ENCODE measurements at places on chromosomes 2 and 18.

GRCh38 chr2:120859814-120860578 is 124.3 kb downstream of the GLI2 start:
- no peak for DNase-seq

DNA sequence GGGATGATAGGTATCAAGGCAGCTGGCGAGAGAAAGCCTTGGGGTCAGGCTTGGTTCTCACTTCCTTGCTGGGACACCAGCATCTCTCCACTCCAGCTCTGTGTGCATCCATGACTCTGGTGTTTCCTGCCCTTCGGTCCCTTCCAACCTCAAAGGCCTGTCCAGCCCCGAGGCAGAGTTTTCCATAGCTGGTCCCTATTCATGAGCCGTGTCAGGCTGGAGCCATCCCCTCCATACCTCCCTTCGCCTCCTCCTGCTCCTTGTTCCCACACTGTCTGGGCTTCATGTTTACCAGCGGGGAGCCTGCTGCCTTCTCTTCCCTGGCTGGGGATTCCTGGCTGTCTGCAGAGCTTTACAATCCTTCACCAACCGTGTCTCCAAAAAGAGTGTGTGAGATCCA is 51.2 kb downstream of the DYSF start:
- DNase-seq: no peak

- DNase-seq: no peak
Observed at GRCh38 chr2:164430166-164430783, 191.0 kb downstream of the GRB14 start.

DNA sequence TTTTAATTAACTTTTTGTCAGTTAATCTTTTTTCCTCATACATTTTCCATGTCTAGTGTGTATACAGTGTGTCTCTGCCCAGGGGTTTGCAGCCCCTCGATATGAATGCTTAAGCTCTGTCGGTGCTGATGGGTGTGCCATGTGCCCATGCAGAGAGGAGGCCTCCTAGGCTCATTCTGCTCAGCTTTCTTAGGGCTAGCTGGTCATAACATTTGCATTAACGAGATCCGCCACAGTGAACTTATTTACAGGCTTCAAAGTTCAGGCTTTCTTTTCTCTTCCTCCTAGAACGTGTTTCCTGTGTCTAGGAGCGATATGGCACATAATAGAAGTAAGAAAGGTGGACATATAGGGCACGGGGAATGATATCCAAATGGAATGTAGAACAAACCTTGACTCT is 783.3 kb downstream of the PLCL1 start:
- no peak for DNase-seq

DNA sequence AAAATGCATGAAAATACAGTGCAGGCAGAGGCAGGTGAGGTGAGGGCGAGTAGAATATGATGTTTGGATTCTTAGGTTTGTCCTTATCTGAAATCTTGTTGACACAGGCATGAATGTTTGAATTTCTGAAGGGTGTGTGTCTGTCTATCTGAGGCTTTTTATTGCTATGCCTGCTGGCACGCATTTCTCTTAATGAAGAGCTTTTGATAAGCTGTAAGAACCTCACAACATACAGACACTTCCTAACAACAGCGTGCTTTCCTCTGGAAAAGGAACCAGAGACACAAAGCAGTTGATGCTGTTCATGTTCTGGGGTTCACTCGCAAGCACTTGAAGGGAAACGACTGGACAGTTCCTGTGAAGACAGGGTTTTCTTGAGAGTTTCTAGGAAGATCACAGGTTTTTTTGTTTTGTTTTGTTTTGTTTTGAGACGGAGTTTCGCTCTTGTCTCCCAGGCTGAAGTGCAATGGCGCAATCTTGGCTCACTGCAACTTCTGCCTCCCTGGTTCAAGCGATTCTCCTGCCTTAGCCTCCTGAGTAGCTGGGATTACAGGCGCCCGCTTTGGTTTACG is 33.3 kb upstream of the CABLES1 start:
- DNase-seq: no peak

DNA sequence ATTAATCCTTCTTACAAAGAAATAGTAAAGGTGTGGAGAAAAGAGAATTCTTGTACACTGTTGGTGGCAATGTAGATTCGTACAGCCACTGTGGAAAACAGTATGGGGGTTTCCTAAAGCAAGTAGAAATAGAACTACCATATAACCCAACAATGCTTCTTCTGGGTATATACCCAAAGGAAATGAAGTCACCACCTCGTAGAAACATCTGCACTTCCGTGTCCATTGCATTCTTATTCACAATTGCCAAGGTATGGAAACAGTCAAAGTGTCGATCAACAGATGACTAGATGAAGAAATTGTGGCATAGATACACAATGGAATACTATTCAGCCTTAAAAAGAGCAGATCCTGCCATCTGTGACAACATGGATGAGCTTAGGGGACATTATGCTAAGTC is 93.4 kb upstream of the TGIF1 start:
- no peak for DNase-seq

DNA sequence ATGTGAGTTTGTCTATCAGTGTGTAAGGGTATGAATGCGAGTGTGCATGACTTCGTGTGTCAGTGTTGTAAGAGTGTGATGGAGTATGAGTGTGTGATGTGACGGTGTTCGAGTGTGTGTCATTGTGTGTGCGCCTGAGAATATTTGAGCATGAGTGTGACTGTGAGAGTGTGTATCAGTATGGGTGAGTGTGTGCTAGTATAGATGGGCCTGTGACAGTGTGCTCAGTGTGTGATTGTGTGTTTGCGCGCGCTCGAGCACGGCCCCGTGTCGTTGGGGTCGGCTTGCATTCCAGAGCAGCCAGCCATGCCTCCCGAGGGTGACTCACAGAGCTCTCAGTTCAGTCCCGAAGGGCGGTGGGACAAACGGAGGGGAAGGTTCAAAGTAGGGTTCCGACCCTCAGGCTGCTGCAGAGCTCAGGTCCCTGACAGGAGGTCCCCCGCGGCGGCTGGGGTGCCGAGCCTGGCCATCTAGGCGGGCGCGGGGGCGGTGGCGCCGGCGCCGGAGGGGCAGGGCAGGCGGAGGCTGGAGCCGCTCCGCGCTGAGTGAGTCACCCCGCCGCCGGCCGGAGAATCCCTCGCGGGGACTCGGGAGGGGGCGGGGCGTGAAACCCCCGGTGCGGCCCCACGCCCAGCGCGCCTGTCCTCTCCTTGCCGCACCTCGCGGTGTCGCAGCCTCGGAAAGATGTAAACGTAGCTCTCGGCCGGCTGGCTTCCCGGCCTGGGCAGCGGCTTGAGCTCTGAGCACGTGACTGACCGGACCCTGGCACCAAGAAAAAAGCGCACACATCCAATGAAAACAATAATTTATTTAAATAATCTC is 3.8 kb downstream of the DLX2 start:
- no peak for DNase-seq

GRCh38 chr2:25089605-25090315 is 47.9 kb downstream of the EFR3B start:
- no peak for DNase-seq

- DNase-seq: no peak
Observed at GRCh38 chr2:144694456-144694855, 174.5 kb upstream of the ZEB2 start.

- DNase-seq: no peak
Observed at GRCh38 chr2:49286045-49286444, 131.7 kb upstream of the FSHR start.

DNA sequence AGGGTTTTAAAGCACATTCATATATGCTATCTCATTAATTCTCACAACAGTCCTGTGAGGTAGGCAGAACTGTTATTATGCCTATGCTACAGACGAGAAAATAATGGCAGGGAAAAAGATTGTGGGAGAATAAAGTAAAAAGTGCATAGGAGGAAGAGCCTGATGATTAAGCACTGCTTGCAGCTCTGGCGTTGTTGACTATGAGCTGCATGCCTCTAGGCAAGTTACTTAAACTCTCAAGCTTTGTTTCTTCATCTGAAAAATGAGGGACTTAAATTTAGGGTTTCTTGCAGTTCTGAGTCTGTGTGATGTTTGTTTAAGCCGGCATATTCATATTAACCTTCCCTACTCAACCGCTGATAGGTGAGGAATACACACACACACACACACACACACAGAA is 51.6 kb upstream of the RAPH1 start:
- DNase-seq: no peak

GRCh38 chr2:29053223-29053622 is 21.1 kb downstream of the PCARE start:
- no peak for DNase-seq

GRCh38 chr2:173240083-173240482 is 114.6 kb upstream of the CDCA7 start:
- no peak for DNase-seq

GRCh38 chr18:79405019-79405780 is 9.5 kb downstream of the NFATC1 start:
- no peak for DNase-seq

DNA sequence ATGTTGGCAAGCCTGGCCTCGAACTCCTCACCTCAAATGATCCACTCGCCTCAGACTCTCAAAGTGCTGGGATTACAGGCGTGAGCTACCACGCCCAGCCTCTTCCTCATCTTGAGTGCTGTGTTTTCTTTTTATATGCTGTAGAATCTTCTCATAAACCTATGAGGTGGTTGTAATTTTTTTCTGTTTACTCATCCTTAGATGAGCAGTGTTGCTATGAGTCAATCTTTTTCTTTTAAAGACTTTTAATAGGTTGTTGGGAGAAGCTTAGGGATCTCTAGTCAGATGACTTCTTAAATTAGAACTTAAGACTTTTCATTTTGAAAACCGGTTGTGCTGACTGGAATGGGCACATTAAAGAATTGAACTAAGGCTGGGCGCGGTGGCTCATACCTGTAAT is 8.7 kb upstream of the AAK1 start:
- no peak for DNase-seq

DNA sequence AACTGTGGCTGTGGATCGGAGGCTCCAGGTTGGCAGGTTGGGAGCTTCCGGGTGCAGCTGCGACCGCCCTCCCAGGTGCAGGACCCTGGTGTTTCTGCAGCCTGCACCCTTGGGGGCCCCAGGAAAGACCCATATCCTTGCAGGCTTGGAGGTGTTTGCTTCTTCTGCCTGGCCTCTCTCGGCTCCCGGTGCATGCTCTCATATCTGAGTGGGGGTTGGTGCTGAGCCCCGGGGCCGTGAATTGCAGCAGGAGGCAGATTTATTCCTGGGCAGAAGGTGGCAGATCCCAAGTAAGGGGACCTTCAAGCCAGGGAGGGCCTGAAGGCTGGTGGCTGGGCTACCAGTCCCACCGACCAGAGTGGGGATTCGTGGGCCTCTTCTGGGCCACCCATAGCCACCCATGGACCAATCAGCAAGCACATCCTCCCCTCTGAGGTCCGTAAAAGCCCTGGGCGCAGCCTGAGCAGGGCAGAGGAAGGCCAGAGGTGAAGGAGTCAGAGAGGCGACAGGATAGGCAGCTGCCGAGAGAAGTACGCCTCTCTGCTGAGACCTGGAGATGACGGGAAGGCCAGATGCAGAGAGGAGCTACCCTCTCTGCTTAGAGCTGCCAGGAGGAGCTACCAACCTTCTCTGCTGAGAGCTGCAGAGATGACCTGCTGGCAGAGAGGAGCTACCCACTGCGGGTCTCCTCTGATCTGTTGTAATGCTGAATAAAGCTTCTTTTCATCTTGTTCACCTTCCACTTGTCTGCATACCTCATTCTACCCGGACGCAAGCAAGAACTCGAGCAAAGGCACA is 1279.0 kb upstream of the LRRTM1 start:
- DNase-seq: no peak

GRCh38 chr2:144332356-144333142 is 187.4 kb downstream of the ZEB2 start:
- peak; percentile 77 for DNase-seq

GRCh38 chr18:48139431-48140347 is 209.2 kb upstream of the SMAD2 start:
- DNase-seq: no peak

DNA sequence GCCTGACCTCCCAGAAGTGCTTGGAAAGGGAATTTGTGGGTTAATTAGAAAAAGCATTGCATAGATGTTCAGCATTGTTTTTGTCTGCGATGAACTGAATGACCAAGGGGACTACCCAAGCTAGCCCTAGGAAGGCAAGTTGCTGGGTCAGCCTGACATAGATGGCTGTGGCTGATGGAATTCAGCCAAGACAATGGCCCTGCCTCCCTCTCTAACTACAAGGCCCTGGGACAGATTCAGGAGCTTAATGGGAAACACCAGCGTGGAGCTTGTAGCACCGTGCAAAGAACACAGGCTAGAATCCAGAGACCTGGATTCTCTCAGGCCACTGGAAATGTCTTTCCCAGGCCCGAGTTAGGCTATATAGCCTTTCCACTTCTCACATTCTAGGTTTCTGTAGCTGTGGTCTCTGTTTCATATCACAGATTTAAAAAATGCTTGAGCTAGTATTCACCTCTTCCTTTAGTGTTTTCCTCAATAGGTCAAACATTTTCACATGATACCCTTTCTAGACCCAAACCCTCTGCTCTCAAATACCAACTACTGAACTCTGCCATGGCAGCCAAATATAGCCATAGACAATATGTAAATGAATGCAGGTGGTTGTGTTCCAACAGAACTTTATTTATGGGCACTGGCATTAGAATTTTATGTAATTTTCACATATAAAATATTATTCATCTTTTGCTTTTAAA is 294.3 kb upstream of the MEX3C start:
- DNase-seq: no peak

DNA sequence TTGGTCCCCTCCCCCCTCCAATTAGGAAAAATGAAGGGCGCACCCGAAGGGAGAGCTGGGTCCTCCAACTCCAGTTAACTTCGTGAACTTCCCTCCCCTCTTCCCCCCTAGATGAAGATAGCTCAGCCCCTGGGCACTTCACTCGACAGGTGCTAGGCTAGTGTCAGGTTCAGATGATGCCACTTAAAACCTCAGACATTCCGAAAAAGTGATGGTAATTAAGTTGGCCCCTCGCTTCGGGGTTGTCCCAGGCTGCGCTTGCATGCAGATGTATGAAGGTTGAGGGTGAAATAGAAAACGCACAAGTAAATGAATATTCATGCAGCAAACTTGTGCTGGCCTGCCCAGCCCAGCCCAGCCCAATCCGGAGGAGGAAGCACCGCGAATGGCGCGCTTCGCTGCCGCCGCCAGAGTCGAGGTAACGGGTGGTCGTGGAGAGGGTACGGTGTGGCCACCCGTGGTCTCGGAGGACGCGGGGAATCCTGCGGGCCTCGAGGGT is 3.0 kb upstream of the GBX2 start:
- no peak for DNase-seq

GRCh38 chr2:44230378-44230777 is 44.9 kb upstream of the SLC3A1 start:
- no peak for DNase-seq

GRCh38 chr18:32271672-32272208 is 81.9 kb downstream of the MEP1B start:
- DNase-seq: no peak

DNA sequence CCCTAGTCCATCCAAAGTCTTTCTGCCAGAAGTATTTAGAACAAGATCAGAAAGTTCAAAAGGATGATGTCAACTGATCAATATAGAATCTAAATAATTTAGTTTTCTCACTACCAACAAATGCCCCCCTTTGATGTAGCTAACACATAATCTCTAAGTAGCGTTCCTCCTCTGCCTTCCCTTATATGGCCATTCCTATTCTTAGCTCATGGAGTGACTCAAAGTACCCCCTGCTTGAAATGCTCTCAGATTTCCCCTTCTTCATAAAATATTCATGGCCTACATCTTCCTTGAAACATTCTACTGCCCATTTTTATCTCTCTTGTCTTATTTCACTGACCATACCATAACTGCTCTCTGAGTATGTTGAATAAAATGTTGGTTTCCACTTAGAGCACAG is 151.5 kb downstream of the UPP2 start:
- no peak for DNase-seq

- no peak for DNase-seq
Observed at GRCh38 chr2:178767094-178768060, 39.8 kb downstream of the TTN start.

Data from stimulated activated CD4-positive, alpha-beta T cell treated with anti-CD3 and anti-CD28 coated beads, Interleukin-12 subunit alpha, Interleukin-12 subunit beta, amount 100 ng/mL, for 48 hours (primary cell).